ENCODE measurements at places on chromosomes 6 and 20. TPM values are rescaled to one million over a fixed set of nuclear protein-coding genes. Genes with fewer than 3 reads are reported as not detected.

Gene BMP2
- 15.9 TPM for total RNA-seq

- peak; percentile 54 for DNase-seq
Observed at GRCh38 chr20:3901028-3901705, 12.0 kb downstream of the PANK2 start.

Gene FAM217B
- 2.8 TPM for total RNA-seq

Gene SNX5
- total RNA-seq = 122 TPM

- no peak for DNase-seq
Observed at GRCh38 chr6:599576-600448, 57.1 kb downstream of the HUS1B start.

GRCh38 chr6:91865889-91866288, 1279.0 kb upstream of the MAP3K7 start:
- no peak for DNase-seq

- peak; percentile 22 for DNase-seq
Observed at GRCh38 chr6:106324726-106325335, 729 bp downstream of the ATG5 start.

Gene KAT14
- total RNA-seq = 18.5 TPM

DNA sequence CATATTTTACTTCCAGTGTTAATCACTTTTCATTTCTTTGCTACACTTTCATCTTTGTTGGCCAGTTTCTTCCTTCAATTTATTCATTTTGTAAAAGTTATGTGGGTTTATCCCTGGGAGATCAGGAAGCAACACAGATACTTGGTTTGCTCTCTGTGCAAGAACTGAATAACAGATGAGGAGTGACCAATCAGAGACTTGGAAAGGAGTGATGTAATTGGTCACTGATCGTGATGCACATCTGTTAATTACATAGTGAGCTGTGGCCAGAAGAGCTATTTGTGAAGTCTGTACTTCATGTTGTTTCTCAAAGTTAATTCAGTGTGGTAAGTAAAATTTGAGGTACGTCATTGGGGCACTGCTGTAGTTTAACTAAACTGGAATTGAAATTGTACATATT, 21.3 kb downstream of the ANKRD6 start:
- no peak for DNase-seq

Gene TMEM14C
- 123 TPM for total RNA-seq

DNA sequence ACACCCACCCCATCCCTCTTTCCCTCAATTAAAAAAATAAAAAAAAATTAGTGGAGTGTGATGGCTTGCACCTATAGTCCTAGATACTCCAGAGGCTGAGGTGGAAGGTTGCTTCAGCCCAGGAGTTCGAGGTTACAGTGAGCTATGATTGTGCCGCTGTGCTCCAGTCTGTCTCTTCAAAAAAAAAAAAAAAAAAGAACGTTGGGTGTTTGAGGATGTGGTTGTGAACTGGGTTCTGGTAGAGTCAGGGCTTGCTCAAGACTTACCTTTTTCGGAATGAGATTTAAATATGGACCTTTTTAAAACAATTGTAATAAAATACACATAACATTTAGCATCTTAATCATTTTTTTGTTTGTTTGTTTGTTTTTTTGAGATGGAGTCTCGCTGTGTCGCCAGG, 211.9 kb downstream of the OR2B2 start:
- no peak for DNase-seq

DNA sequence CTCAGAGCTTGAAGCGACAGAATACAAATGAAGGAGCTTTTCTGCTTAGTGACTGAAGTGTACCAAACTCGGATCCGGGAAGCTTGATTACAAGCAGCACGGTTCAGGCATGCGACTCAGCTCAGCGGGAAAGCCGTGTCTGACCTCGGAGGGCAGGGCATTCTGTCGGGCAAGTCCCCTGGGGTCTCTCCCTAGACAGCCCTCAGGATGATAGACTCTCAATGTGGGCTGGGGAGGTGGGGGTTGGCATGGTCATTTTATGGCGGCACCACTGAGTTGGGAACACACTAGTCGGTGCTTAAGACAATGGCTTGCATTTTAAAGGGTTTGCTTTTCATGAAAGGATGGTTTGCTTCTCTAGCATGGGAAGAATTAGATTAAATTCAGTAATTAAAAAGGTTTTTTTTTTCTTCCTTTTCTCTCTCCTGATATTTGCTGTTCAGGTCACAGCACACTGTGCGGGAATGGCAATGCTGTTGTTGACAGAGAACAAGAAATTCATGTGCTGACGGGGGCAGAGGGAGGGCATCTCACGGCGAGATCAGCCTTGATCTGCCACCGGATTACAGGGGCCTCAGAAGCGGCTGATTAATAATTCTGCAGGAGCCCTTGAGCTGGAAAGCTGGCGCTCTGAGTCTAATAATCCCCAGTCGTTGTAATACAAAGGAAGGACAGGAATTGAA, 80.7 kb upstream of the TRAF3IP2 start:
- no peak for DNase-seq

GRCh38 chr6:7894262-7895124, 16.1 kb downstream of the TXNDC5 start:
- DNase-seq = no peak

DNA sequence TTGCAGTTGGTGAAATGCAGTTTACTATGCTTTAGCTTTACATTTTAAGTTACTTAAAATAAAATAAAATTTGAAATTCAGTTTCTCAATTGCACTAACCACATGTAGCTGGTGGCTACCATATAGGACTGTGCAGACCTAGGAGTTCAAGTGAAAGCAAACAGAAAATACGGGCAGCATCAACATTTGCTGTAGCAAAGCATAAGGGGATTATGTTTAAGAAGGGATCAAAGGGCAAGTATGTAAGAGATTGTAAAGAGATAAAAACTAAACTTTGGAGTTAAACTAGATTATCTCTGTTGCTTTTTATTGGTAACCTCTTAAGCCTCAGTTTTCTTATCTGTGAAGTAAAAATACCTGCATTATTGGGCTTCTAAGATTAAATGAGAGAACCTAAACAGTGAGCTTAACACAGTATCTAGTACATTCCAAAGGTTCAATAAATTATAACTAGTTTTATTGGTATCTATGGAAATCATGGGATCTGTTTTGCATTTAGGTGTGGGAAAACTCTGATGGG, 81.2 kb downstream of the SPTLC3 start:
- DNase-seq = no peak

Gene NKAIN2
- not detected for total RNA-seq

DNA sequence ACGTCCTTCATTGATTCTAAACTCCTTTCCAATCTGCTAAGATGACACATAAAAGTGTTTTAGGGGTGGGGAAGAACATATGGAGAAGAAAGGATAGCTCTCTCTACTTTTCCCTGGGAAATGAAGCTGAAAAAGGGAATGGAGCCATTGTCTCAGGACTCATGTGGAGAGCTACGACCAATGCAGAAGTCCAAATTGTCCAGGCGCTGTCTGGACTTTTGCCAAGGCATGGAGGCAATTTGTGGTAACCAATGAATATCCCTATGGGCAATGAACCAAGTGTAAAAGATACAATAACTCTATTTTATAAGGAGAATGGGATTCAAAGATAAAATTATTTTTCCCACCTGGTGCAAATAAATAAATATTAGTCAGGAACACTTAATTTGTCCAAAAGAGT, 16.1 kb downstream of the FBXL4 start:
- no peak for DNase-seq

DNA sequence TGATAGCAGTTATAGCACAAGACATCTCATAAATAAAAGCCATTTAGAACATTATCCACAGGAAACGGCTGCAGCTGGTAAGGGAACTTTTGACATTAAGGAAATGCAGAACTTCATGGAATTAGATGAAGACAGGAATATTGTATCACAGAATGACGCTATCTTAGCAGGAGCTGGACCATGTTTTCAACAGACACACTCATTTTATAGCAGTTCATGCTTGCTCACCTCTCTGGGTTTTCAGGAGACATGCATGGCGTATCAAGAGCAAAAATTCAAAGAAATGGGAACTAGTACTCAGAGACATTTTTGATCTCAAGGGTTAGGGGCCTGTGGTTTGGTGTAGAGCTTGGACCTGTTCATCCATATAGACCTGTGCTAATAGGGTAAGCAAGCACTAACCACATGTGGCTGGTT, 125.0 kb downstream of the FYN start:
- no peak for DNase-seq

Gene RNF144B
- total RNA-seq = 0.83 TPM

- no peak for DNase-seq
Observed at GRCh38 chr6:33323623-33323948, 6.0 kb upstream of the ZBTB22 start.

GRCh38 chr20:17177341-17177740, 49.5 kb upstream of the PCSK2 start:
- DNase-seq = no peak

GRCh38 chr6:12324099-12324498, 33.9 kb downstream of the EDN1 start:
- no peak for DNase-seq

DNA sequence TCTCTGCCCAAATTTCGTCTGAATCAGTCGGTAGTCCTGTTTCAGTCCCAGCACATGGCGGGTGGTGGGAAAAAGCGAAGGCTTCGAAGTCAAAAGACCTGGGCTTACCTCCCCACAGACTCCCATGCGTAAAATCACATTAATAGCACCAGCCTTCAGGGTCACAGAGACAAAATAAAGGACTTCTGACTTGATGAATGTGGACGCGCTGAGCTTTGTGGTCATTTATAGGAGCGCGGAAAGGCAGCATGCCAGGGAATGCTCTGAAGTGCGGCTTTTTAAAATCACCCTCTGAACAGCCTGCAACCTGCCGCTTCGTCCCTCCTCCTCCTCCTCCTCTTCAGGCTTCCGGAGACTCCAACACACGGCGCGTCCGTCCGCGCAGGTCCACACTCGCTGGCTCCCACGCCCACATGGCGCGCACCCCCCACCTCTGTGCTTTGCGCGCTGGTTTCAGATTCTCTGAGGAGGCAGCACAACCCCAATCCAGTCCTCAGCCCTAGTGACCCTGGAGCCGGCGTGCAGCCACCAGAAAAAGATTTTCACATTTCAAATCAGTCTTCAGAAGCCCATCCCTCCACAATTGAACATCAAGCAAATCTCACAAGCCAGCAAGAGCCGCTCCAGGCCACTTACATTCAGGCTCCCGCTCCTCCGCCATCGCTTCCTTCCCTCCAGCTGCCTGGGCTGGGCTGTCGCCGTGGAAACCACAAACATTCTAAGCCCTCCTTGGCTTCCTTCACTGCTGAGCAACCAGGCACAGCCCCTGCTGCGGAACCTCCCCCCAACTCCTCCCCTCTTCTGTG, at the start of gene C6orf118:
Gene C6orf118 (minus strand): TSS at position 680 of the 806 bp plus-strand sequence. CDS start 19 bp downstream, at position 661.
- DNase-seq = peak; percentile 75

DNA sequence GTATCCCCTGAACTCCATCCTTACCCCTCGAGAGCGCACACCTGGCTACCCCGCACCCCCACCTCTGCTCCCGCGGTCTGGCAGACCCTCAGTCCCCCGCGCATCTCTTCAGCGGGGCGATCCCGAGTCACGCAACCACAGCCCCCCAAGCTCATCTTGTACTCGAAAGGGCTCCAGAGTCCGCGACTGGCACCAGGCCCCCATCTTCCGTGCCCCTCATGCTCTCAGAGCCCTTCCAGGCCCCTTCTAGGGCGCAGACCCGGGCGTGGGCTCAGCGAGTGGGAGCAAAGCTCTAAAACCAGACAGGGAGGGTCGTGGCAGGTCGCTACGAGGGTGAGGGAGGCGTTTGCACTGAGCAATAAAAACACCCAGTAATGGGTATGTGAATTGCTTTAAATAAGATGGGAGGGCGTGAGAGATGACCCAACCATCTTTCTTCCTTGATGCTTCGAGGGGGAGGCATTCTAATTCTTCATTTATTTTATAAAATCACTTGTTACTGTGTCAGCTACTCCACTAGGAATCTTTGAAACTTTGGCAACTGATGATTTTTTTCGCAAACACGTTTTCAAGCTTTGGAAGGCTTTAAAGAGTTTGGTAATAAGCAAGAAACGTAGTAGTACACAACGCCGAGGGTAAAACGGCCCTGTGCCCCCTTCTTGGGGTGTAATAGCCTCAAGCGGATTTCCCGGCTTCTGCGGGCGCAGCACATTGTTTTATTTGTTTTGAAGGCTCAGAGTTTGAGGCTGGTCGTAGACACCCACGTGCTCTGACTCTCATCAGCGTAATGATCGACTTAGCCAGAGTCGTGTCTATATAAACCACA, 42.6 kb upstream of the SUPT3H start:
- peak; percentile 72 for DNase-seq

Gene PRPH2
- total RNA-seq = 5.1 TPM

Gene CYP39A1
- 3.8 TPM for total RNA-seq

DNA sequence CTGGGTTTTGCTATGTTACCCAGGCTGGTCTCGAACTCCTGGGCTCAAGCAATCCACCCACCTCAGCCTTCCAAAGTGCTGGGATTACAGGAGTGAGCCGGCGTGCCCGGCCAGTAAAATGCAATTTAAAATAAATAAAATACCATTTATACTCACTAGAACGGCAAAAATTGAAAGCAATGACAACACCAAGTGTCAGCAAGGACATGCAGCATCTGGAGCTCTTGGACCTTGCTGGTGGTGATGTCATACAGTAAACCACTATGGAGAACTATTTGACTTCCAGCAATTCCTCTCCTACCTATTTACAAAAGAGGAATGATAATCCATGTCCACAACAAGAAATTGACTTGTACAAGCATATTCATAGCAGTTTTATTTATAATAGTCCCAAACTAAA, 105.7 kb upstream of the PHACTR1 start:
- DNase-seq = no peak

- DNase-seq = no peak
Observed at GRCh38 chr6:97078791-97079190, 154.3 kb downstream of the KLHL32 start.

Gene TBCC
- 50.6 TPM for total RNA-seq

Gene CRISP3
- total RNA-seq = not detected

DNA sequence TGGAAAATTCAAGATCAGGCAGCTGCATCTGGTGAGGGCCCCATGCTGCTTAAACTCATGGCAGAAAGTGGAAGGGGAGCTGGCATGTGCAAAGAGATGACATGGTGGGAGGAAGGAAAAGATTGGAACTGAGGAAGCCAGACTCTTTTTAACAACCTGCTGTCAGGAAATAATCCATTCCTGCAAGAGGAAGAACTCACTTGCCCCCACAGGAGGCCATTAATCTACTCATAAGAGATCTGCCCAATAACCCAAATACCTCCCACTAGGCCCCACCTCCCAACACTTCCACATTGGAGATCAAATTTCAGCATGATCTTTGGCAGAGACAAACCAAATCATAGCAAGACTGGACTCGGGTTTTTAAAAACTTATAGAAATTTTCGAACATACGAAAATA, 200.5 kb upstream of the KCNQ5 start:
- no peak for DNase-seq

- DNase-seq = no peak
Observed at GRCh38 chr6:156867121-156867520, 89.9 kb downstream of the ARID1B start.

Gene PAX1
- not detected for total RNA-seq

GRCh38 chr6:25056130-25056529, 120.4 kb upstream of the RIPOR2 start:
- no peak for DNase-seq

Gene OXT
- not detected for total RNA-seq

GRCh38 chr6:170165471-170166117, 125.3 kb downstream of the DLL1 start:
- DNase-seq = no peak

Gene JARID2
- 5.0 TPM for total RNA-seq

Gene RIPPLY2
- total RNA-seq = not detected

Measured in fibroblast of lung (primary cell).